ENCODE measurements at places on chromosomes 5 and 9.

GRCh38 chr9:76654575-76654974, 109.7 kb upstream of the PCA3 start:
- DNase-seq, result peak; percentile 88

DNA sequence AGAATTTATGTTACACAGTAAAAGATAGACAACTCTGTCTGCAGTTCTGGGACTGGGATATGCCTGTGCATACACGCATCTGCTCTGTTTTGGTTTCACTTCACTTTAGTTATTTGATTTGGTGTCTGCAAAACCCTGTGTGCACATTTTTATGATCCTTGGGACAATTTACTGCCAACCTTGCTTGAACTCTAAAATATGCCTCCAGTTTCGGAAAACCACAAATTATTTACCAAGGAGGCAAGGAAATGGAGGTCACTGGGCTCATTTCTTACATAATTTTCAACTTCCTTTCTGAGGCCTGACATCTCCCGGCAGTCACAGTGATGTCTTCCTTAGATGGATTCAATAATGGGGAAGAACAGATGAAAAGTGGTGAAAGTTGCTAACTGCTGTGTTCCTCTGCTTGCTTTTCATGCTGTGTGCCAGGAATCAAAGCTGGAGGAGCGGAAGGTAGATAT, 61.2 kb upstream of the TAF11L2 start:
- no peak for DNase-seq

- no peak for DNase-seq
These were observed 278.4 kb upstream of the IRX1 start for GRCh38 chr5:3317051-3317795.

- no peak for DNase-seq
These were observed 622 bp upstream of the RGS14 start for GRCh38 chr5:177357146-177357458.

- DNase-seq, result no peak
These were observed 58.3 kb downstream of the EGFLAM start for GRCh38 chr5:38316544-38317224.

DNA sequence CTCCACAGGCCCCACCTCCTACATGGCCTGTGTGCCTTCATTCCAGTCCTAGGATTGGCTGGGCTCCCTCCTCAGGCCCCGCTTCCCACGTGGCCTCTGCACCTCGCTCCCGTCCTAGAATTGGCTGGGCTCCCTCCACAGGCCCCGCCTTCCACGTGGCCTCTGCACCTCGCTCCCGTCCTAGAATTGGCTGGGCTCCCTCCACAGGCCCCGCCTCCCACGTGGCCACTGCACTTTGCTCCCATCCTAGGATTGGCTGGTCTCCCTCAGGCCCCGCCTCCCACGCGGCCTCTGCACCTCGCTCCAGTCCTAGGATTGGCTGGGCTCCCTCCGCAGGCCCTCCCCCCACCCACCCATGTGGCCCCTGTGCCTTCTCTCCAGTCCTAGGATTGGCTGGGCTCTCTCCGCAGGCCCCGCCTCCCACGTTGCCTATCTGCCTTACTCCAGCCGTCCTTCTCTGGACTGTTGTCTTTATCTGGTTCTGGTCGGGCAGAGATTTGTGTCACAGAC, 45.3 kb upstream of the CACNA1B start:
- DNase-seq, result no peak

GRCh38 chr5:135887447-135887864, 8.2 kb downstream of the IL9 start:
- DNase-seq, result peak; percentile 29

DNA sequence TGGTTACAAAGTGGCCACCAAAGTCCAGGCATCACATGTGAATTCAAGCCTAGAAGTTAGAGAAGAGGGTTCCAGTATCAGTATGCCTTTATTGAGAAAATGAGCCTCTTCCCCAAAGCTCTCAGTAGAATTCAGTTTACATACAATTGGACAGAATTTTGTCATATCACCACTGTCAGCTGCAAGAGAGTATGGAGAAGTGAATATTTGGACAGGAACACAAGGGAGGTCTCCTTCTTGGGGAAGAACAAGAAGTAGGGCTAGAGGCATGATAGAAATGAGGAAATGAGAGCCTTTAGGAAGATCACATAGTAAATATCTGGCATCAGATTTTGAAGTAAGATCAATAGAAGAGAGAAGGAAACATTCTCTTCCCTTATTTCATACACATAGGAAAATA, 27.8 kb upstream of the VLDLR start:
- no peak for DNase-seq

DNA sequence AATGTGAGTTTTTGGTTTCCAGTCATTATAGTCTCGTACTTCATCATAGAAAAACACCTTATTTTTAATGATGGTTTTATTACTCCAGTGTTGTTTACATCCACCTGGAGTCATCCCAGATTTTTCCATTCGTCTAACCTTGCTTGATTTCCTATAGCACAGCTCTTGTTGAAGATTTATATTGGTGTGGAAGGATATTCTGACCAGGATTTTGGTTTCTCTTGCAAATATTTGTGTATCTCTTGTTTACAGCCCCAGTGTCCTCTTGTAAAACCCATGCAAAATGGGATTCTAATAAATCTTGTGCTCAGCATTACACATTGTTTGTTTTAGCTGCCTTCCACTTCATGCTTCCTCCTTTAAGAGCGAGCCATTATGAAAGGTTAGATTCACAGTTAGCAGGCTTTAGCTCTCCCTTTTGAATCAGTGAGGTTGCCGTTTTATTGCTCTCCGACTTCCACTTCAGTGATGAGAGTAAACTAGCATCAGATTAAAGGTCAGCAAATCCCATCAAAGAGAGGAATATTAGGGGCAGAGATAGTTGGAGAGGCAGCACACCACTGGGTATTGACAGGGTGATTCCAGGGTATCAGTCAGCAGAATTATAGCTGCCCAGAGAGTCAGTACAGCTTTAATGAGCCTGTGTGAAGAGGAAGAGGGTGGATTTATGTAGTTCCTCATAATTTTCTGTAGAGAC, 157.1 kb downstream of the PBX3 start:
- DNase-seq, result no peak

DNA sequence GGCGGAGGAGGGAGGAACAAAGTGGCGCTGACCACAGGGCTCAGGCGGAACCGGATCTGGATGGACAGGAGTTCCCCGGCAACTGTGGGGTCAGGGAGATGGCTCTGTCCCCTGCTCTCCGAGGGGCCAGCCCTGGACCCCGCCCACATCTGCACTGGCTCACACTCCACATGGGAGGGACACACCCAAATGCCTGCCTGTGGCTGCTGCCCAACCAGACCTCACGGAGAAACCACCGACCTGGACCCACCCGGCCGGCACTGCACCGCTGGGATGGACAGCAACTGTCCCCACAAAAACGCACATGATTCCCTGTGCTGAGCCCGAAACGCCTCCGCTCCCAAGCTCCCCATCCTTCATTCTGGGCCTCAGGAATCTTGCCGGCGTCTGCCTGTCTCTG, 4.8 kb downstream of the CCDC187 start:
- DNase-seq, result no peak

- no peak for DNase-seq
These were observed 244.2 kb upstream of the PIK3R1 start for GRCh38 chr5:67971223-67971830.

DNA sequence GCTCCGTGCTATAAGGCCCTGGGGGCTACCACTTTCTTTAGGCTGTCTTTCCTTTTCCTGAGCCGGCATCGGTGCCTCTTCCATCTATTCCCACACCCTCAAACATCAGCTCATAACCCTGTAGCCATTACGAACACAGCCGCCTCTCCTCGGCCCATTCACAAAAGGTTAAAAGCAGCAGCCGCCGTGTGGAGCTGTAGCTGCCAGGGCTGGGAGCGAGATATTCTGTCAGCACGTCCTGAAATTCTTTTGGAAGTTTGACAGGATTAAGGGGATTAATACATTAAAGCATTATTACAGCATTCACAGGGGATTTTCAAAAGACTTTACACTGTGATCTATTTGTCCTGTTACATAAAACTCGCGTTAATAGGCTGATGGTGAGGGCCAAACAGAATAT, 428.2 kb downstream of the CDK5RAP2 start:
- DNase-seq, result no peak

DNA sequence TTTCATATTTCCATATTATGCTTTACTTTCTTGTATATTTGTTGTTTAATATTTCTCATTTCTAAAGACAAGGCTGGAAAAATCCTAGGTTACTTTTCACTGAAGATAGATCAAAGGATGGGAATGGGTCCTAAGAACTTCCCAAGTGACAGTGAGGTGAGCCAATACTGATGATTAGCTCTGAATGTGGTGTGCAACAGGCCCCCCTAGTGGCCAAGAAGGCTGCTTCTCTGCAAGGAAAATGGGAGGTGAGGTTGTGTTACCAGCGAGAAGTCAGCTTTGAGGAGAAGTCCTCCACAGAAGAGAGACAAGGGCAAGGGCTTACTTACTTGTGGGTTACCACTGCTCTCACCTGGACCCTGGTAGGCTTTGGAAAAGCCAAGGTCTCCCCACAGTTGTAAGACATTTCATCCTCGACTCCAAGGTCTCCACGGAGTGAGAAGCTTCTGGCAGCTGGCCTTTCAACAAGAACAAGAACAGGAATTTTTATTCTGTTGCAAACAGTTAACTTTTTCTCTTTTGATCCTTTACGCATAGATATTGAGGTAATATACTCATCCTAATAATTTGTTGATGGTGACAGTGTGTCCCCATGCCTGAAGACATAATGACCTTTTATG, 69.9 kb downstream of the MAMDC2 start:
- DNase-seq, result no peak

GRCh38 chr5:92002721-92003274, 619.7 kb upstream of the ARRDC3 start:
- no peak for DNase-seq

GRCh38 chr9:134663753-134664415, 22.3 kb downstream of the COL5A1 start:
- DNase-seq, result no peak

DNA sequence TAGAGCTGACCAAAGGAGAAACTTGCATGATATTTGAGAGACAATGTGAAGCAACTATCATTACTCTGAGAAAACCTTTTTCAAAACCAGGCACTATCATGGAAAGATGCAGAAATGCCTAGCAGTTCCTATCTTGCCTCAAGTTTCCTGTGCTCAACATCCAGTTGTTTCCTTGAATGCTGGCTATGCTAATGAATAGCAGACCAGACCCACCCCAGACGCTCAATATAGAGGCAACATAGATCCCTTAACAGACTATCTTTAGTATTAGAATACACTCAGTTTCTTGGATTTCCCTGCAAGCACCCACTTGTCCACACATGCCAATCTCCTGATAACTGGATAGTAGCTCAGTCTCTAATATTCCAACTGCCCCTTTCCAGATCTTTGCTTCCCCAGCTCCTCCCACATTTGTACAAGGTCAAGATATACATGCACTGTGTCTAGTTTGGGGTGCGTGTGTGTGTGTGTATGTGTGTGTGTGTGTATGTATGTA, 93.3 kb upstream of the PCSK5 start:
- DNase-seq, result no peak
